ENCODE measurements at places on chromosomes 11 and 22. TPM values are rescaled to one million over a fixed set of nuclear protein-coding genes. Genes with fewer than 3 reads are reported as not detected.

DNA sequence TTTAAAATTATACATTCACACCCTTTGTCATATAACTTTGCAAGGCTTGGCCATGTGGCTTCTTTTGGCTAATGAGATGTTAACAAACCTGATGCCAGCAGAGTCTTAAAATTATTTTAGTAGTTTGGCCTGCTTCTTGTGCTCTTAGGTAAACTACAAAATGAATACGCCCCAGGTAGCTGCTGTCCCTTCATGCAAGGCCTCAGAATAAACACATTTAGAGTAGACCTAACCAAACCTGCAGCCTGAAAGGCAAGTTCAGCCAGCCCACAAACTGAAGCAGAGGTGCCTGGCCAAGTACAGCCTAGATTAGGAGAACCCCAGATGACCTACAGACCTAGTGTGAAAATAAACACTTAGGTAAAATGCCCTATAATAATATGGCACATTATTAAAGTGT, 50.2 kb downstream of the PHF21A start:
- no peak for DNase-seq

DNA sequence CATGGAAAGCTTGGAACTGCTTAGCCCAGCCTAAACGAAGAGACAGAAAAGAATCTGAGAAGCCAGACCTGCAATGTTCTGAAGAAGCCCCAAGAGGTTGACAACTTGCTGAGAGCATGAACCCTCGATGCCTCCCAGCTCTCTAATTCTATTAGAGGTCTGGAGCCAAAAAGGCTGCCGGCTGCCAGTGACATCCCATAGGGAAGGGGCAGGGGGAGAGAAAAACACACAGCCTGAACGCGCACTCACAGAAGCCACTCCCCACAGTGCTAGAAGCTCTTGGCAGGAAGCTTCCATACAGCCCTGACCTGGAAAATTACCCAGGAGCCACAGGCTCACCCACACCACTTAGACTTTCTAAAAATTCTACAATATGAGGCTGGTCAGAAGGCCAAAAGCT, 18.3 kb downstream of the POLDIP3 start:
- no peak for DNase-seq

DNA sequence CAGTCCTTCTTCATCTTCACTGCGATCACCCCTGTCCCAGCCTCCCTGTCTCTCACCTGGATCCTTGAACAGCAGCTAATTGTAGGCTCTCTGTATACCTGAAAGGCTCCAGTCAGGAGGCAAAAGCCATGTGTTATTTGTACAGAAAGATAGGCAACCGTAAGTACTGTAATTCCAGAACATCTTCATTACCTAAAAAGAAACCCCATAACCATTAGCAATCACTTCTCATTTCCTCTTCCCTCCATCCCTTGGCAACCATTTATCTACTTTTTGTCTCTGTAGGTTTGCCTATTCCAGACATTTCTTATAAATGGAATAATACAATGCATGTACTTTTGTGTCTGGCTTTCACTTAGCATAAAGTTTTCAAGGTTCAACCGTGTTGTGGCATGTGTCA, 17.8 kb downstream of the NAGA start:
- no peak for DNase-seq

The JHY gene
- total RNA-seq: 1.7 TPM

- DNase-seq: no peak
Observed at GRCh38 chr11:46338988-46339666, 8.1 kb upstream of the DGKZ start.

DNA sequence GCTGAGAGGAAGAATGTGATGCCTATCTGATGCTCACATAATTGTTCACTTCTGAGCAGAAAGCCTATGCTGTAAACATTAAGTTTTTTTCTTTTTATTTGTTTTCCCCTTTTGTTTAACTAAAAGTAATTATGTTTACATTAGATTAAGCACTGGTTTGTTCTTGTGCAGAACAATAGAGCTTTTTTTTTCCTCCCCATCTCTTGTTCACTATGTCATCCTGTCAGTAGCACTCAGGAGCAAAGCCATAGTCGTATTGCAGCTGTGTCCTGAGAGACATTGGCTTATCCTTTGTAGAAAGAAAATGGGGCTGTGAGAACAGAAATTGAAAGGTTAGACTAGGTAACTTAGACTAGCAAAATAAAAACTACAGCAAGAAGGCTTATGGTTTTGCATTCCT, 301.8 kb upstream of the RAG2 start:
- no peak for DNase-seq

GRCh38 chr11:46133119-46133518, 11.9 kb upstream of the PHF21A start:
- DNase-seq: no peak

The NXPE2 gene
- not detected for total RNA-seq

Data from CD8-positive, alpha-beta T cell (primary cell).